HS-5 (cell line): ENCODE measurements at places on chromosomes 3 and 15.

- DNase-seq, result no peak
Measured at GRCh38 chr3:62446337-62446940, 73.1 kb upstream of the FEZF2 start.

- no peak for DNase-seq
Measured at GRCh38 chr3:61066800-61067199, 184.5 kb downstream of the FHIT start.

GRCh38 chr3:126982126-126982470, 817 bp upstream of the PLXNA1 start:
- no peak for DNase-seq

- peak; percentile 91 for DNase-seq
Measured at GRCh38 chr3:188796122-188796631, 375.6 kb upstream of the TPRG1 start.

DNA sequence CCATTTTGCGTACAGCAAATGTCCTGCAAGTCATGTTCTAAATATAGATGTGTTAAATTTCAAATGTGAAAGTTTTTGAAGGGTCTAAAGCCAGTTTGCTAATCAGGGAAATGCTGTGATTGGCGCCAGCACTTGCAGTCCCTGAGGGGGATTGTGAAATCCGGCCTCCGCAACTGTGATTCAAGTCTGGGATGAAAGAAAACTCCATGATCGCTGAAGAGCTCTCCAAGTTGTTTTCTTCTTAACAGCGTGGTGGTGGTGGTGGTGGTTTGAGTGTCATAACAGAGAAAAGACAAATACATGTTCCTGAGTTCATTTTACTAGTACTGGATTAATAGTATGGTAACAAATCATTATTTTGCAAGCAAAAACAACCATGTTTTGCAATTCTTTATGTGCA, 51.8 kb downstream of the MITF start:
- DNase-seq, result no peak

GRCh38 chr3:174767853-174768382, 91.2 kb upstream of the NAALADL2 start:
- DNase-seq, result no peak

GRCh38 chr3:146161663-146162002, 649 bp upstream of the PLOD2 start:
- no peak for DNase-seq

DNA sequence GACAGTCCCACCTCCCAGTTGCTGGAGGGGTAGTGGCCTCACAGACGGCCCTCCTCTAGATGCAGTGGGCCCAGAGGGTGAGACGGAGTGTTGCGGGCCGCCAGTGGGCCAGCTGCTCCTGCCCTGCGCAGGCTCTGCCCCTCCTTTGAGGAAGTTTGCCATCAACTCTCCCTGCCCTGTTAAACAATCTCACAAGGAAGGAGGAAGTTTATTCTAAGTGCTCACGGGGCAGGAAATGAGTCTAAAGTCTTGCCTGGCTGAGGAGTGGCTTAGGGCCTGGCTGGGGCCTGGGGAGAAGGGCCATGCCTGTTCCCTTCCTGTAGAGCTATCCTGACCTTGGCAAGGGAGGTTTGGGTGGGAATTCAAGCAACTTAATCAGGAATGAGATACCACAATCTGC, at the start of gene FAM3D:
TSS of gene FAM3D (minus strand) at position 92 of the 400 bp plus-strand sequence. CDS start 11,211 bp downstream, outside the sequence.
- DNase-seq, result no peak

- DNase-seq, result no peak
Measured at GRCh38 chr15:69843276-69843899, 254.3 kb downstream of the TLE3 start.

- peak; percentile 58 for DNase-seq
Measured at GRCh38 chr3:60573494-60573893, 677.8 kb downstream of the FHIT start.

GRCh38 chr3:113221721-113222257, 10.4 kb downstream of the BOC start:
- no peak for DNase-seq

DNA sequence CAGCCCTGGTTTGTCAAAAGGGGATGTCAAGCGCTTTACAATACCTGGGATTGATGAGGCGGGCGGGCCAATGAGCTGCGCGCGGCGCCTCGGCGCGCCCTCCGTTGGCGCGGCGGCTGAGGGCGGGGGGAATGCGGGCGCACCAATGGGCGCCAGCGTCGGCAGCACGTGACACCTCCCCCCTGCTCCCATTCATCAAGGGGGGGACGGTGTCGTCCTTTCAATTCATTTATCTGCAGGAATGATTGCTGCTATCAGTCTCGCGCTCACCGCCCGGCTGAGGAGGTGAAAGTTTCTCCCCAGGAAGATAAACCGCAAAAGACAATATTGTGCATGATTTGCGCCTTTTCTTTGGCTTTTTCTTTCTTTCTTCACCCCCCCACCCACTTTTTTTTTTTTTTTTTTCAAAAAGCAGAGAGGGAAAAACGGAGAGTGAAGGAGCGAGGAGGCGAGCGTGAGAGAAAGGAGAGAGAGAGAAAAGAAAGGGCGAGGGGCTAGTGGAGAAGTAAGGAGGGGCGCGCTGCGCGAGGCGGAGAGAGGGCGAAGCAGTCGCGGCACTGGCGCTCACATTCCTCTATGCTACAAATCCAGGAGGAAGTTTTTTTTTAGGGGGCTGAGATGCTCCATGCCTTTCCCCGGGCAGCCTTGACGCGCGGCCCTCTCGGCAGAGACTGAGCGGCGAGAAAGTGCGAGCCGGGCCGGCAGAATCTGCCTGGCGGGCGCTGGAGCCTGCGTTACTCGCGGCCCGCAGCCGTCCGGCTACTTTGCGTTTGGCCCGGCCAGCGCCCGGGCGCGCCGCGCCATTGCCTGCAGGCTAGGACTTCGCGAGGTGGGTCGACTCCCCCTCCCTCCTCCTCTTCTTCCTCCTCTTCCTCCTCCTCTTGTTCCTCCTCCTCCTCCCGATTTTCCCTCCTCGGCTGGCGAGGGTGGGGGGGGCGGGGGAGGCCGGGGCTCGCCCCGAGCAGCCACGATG, at the start of gene ZIC1:
TSS of gene ZIC1 (plus strand) at position 223 of the 973 bp plus-strand sequence. CDS start at position 971, 748 bp downstream.
- no peak for DNase-seq

GRCh38 chr3:160022068-160022467, 33.4 kb downstream of the IL12A start:
- DNase-seq, result no peak

GRCh38 chr3:31275038-31275572, 257.6 kb upstream of the STT3B start:
- peak; percentile 50 for DNase-seq

GRCh38 chr15:38610748-38611147, 46.1 kb upstream of the RASGRP1 start:
- no peak for DNase-seq

- no peak for DNase-seq
Measured at GRCh38 chr3:133874761-133875438, 20.8 kb downstream of the RAB6B start.

- DNase-seq, result no peak
Measured at GRCh38 chr3:3875491-3875890, 76.3 kb downstream of the LRRN1 start.

DNA sequence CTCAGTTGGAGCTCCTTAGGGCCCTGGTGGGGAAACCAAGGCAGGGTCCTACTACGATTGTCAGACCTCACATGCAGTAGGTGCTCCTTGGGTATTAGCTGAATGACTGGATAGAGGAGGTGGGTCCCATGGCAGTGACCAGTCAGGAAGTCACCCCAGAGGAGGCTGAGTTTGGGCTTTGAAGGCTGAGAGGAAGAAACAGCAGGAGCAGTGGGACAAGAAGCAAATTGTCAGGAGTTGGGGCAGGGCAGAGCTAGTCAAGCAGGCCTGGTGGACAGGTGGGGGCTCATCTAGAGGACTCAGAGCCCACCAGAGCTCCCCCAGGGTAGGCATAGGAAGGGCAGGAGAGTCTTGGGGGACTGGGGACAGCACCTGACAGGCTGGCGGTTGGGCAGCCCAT, 3.1 kb downstream of the NBEAL2 start:
- DNase-seq, result no peak

DNA sequence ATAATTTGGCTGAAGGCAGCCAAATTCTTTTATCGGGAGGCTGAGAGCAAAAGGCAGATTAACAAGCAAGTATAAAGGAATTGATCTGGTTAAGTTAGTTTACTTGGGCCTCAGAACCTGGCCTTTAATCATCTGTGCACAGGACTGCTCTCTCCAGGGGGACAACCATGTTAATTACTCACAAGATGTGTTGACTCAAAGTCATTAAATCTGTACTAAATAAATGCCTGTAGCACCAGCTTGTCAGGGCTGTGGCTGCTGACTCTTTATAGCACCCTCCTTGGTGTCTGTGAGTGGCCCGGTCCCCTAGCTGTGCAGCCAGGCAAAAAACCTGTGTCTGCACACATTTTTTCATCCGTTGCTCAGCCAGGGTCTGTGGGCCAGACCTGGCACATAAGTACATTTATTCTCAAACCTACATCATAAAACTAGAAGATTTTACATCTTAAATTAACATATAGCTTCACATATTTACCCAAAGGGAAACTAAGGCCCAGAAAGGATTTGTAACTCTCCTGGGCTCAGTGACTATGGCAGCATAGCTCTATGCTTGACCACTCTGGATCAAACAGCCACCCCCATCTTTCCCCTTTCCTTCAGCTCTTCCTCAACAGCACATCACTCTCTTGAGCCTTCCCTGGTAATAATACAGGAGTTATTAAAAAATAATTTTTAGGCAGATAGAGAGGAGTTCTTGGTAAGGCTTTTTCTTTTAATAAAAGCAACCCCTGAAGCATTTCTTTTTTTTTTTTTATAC, 51.4 kb downstream of the NCEH1 start:
- peak; percentile 30 for DNase-seq

- no peak for DNase-seq
Measured at GRCh38 chr3:142019794-142020320, 129.5 kb downstream of the TFDP2 start.

GRCh38 chr3:87001473-87002098, 10.6 kb upstream of the VGLL3 start:
- DNase-seq, result no peak

- peak; percentile 41 for DNase-seq
Measured at GRCh38 chr3:40476478-40477470, at the start of gene ZNF619. ZNF619 (plus strand) TSS chr3:40477122; CDS start chr3:40477980, 858 bp downstream.

- peak; percentile 45 for DNase-seq
Measured at GRCh38 chr3:39637807-39638206, 170.3 kb downstream of the MOBP start.

DNA sequence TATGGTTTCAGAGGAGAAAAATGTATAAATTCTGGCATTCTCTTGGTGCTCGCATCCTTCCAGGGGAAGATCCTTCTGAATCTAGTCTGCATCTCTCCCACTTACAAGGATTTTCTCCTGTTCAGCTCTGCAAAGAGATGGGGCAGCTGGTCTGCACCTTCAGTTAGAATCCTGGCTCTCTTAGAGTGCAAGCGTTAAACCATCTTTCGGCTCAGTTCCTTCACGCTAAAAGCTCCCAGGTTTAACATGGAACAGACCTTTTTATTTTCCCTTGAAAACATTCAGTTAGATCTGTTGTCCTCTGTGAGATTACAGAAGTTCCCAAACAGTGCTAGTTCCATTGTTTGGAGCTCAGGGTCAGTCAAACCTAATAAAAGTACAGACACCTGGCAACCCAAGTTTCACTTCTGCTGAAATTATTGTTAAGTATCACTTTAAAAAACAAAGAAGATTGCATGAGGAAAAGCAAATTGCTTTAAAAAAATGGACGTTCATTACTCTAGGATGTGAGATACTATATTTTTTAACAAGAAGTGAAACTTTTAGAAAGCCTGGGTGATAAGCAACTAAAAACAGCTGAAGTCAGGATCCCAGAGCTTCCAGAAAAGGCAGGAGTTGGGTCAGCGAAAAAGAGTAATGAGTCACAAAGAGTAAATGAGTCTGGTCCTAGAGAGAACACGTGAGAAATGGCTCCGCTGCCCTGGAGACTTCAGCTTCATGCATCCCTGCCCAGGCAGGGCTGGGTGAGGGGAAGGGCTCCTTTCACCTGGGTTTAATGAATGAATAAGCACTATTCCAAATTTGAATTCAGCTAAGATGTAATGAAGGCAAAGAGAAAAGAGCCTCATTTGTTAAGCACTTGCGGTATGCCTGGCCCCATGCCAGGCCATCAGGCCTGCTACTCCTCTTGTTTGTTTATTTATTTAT, 63.3 kb downstream of the ABTB1 start:
- DNase-seq, result peak; percentile 49

DNA sequence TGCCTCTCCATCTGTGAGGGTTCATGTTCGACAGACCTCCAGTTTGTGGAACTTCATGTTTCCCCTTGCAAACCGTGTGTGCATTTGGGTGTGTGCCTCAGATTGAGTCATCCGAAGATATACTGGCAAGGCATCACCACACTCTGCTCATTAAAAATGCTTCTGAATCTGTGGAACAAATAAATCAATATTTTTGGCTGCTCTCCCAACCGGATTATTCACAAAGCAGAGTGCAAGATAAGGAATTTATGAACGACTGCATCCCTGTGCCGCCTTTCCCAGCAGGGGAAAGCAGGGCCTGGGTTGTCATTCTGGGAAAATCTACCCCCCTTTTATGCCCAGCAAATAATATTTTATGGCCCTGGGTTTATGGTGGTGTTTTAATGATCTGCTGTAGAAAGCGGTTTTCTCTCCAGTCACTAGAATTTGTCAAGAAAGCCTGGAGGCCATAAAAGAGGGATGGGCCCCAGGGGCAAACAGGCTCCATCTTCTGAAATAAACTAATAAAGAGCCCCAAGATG, 4.2 kb upstream of the WNT5A start:
- DNase-seq, result peak; percentile 95

- DNase-seq, result no peak
Measured at GRCh38 chr3:177606891-177607290, 409.6 kb upstream of the TBL1XR1 start.

DNA sequence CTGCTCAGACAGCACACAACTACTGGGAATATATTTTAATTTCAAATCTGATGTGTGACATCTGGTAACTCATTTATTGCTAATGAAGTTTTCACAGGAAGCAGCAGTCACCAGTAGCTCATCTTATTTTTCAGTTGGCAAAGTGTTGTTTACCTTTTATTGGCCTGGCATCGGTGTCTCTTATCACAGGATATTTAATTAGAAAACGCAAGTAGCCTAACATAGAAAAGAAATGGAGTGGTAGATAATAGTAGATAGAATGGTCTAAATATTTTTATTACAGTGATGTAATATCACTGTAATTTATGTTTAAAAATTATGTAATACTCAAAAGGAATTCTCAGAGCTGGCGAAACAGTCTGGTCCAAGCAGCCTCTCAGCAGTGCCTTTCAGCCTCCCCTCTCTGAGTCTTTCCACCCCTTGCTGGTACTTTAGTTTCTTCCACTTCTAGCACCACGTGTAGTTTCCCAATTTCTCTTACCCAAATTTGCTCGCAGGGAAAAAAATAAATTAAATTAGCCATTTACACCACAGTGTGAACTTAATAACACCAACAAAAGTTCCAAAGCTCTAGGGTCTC, 31.9 kb downstream of the AGTR1 start:
- no peak for DNase-seq

GRCh38 chr3:139638518-139638917, 39.3 kb downstream of the NMNAT3 start:
- DNase-seq, result no peak

DNA sequence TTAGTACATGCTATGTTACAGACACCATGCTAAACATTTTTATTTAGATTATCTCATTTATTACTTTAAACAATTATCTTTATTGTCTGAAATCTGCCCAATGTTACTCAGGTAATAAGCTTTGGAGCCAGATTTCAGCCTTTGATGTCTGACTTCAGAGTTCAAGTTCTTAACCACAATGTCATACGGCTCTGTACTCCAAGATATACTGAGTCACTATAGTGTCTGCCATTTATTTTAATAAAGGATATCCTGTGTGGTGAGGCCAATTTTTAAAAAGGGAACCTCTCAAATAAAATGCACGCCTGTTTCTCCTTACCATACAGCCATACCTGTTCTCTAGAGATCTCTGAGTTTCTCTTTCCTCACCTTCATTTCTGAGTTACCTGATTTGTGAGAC, 193.1 kb downstream of the EPHA3 start:
- no peak for DNase-seq

- DNase-seq, result no peak
Measured at GRCh38 chr15:62026487-62027262, 33.6 kb downstream of the VPS13C start.
